ENCODE measurements at places on chromosomes 6 and 20.

DNA sequence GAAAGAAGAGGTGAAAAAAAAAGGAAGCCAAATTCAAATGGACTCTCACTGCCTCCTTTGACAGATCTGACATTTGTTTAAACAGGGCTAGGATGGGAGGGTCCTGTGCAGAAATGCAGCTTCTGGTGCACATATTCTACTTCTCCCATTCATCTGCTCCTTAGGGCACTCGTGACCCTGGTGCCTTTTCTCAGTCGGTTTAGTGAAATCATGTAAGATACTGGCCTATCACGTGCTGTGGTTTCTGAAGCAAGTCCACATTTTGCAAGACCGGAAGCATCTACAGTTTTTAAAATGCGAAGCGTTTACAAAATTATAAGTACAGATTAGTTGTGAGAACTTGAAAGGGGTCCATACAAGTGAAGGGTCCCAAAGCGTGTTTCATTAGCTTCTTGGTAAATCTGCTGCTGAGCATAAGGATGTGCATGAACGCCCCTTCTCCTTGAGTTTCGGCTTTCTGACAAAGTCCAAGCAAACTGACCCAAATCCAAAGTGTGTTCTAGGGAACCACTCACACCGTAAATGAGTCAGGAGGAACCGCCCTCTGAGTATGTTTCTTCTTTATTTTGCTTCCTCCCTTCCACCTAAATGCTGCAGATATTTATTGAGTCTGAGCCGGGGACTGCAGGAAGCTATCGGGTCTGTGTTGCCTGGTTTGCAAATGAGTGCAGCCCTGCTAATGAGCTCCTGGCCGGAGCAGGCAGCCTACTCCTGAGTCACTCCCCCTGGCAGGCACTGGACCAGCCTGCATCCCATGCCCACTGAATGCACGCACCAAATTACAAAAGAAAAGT is 323.8 kb upstream of the JARID2 start:
- DNase-seq = no peak

DNA sequence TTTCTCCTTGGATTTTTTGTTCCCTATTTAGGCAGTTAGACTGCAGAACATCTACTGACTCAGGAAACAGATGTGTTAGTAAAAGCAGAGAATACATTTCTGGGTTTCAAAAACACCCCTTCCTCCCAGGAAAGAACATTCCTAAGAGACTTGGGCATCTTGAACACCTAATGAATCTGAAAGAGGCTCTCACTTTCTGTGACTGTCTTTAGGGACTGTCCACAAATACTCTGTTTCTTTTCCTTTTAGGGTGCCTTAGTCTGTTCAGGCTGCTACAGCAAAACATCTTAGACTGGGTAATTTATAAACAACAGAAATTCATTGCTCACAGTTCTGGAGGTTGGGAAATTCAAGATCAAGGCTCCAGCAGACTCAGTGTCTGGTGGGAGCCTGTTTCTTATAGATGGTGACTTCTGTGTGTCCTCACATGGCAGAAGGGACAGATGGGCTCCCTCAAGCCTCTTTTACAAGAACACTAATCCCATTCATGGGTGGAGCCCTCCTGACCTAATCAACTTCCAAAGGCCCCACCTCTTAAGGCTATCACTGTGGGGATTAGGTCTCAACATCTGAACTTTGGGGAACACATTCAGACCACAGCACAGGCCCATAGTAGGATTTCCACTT is 19.4 kb upstream of the CCN5 start:
- no peak for DNase-seq

DNA sequence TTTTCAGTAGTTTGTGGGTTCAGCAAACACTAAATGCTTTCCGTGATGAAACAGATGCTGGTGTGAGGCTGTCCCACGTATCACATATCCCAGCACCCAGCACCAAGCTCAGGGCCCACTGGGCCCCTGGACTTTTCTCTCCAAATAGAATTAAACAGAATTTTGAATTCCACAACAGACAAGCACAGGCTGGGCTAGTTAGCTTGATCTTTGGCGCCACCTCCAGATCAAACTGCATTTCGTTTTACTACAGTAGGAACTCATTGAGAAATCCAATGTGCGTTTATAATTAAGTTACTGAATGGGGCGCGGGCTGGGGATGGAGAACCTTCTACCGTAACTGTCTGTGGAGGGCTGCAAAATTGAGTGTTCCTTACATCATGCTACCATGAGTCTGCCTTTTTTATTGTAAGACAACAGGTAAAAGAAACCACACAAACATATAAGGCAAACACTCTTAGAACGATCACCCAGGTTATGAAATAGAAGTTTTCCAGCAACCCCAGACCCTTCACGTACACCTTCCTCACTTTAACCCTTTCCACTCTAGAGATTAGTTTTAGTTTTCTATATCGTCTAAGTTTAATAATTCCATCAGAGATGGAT is 107.8 kb downstream of the ZFP64 start:
- DNase-seq = peak; percentile 67

DNA sequence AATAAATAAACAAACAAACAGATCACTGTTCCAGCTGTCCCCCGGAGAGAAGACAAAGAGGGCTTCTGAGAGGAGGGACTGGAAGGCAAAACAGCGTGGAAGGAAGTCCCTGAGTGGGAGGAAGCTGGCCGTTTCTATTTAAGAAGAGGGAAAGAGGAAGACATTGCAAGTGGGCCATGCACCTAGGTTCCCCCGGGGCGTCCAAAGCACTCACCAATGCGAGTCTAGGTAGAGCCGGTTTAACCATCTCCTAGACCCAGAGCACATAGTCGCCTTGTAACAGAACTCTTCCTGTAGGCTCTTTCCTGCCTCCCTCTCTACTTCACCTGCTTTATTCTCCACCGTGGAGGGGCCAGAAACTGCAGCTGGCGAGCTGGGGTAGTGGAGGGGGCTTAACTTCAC is 158.4 kb downstream of the ZDHHC14 start:
- DNase-seq = no peak

DNA sequence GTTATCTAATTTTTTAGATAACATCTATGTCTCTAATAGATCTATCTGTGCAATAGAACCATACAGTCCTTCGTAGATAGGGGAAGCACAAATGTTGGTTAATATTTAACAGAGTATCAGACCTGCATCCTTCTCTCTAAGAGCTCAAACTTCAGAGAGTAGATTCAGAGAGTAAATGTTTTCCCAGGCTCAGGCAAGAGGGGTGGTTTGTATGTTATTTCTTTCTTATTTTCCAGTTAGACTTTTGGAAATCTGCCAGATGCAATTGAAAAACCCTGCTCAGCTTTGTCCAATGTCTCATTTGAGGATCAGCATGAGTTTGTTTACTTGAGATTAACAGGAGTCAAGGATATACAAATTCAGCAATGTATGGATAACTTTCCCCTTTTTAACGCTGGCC is 361.9 kb downstream of the BCKDHB start:
- no peak for DNase-seq

All from ecto neural progenitor cell (in vitro differentiated cells).